D721Med (cell line): ENCODE measurements at places on chromosomes 2 and 18.
A peak's percentile ranks its signal among the peaks of the same experiment; 100 is the strongest.

DNA sequence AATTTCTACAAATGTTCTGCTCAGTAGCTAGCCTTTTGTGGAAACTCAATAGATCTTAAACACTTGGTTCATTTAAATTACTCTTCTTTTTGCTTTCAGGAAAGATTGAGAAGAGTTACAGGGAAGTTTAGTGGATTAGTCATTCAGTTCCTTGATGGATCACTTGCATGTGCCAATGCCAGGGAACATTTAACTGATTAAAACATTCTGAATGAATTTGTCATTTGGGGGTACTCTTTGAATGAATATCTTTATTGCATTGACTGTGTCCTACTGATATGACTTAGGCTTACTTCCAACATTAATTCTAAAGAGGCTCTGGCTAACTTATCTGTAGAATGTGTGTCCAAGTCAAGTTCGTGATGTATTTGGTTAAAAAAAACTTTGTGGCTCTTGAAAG, 199.8 kb downstream of the PLCL1 start:
- DNase-seq: no peak

DNA sequence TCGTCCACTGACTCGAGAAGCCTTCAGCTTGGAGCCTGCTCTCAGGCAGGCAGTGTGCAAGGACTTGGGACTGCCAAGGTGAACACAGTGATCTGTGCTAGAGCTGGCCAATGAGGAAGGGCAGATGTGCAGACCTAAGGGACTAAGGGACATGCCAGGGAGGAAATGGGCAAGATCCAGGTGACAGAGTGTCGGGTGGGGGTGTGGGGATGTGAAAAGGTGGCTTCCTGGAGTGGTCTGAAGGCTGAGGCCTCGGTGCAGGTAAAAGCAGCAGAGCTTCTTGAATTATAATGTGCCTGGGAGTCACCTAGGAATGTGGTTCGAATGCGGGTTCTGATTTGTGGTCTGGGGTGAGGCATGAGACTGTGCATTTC, 42.0 kb downstream of the STEAP3 start:
- DNase-seq: no peak

- DNase-seq: peak; percentile 2
Observed at GRCh38 chr2:27202854-27203253, 9.0 kb upstream of the ATRAID start.

- DNase-seq: no peak
Observed at GRCh38 chr2:86171295-86171694, 24.0 kb downstream of the IMMT start.

DNA sequence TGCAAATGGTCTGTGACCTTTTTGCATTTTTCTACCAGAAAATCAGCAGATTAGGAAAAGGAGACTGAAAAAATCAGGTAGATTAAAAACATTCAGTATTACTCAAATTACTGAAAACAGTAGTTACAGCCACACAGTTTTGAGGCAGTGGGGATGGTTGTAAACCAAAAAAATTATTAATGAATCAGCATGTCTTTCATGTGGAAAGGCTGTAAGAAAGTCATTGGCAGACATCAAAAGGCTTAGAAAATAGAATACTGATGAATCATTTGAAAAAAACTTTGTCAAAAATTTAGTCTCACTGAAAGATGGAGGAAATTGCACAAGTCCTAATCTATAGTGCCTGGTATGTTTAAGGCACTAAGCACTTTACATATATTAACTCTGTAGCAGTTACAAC, 133.9 kb upstream of the GCFC2 start:
- no peak for DNase-seq

DNA sequence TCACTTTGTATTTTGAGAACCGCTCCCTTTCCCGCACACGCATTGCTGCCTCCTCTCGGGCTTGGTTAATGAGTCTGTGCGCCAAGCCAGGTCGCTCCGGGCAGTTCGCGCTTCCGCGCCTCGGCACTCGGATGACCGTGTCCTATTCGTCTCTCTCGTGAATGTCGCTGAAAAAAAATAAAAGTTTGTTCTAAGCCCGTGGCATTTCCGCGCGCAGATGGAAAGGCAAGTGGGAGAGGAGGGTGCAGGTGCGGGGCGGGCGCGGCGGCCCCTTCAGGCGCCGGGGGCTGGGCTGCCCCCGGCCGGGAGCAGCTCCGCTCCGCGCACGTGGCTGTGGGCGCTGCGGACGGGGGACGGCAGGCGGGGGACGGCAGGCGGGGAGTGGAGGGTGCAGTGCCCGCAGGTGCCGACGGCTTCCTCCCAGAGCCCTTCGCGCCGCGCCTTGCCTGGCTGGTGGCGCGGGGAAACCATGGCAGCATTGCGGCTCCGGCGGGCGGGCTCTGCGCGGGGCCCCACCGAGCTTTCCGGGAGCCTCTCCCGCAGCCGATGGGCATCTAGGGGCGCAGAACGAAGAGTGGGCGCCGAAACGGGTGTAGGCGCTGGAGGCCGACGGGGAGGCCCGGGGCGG, 159.6 kb upstream of the SIX2 start:
- DNase-seq: no peak

DNA sequence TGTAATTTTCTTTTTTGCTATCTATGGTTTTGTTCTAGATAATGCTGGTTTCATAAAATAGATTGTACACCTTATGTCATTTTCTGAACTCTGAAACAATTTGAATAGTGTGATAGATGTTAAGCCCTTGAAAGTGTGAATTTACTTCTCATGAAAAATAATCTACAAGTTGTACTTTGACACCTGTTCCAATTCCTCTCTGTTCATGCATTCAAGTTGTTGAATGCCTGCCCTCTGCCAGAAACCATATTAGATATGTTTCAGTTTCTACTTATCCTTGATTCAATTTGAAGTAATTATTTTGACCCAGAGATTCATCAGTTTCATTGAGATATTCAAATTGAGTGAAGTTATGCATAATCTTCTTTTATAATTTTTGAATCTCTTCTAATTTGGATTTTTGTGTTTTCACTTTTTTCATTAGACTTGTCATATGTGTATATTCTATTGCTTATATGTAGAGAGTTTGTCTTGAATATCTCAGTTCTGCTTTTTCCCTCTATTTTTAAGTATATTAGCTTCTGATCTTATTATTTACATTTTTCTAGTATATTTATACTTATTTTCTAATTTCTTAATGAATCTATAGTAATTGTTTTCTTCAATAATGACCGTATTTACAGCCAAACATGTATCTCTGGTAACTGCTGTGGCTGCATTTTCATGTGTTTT, 143.3 kb upstream of the TACR1 start:
- DNase-seq: no peak

DNA sequence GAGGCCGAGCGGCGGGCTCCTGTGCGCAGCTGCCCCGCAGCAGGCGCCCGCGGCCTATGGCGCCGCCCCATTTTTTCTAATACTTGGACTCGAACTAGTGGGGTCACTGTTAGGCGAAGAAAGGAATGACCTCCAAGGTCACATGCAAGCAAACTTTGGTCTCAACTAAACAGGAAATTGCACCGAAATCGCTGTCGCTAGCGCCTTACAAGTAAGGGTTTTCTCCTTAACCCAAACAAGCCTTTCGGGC, 339 bp downstream of the ACAA2 start:
- no peak for DNase-seq

DNA sequence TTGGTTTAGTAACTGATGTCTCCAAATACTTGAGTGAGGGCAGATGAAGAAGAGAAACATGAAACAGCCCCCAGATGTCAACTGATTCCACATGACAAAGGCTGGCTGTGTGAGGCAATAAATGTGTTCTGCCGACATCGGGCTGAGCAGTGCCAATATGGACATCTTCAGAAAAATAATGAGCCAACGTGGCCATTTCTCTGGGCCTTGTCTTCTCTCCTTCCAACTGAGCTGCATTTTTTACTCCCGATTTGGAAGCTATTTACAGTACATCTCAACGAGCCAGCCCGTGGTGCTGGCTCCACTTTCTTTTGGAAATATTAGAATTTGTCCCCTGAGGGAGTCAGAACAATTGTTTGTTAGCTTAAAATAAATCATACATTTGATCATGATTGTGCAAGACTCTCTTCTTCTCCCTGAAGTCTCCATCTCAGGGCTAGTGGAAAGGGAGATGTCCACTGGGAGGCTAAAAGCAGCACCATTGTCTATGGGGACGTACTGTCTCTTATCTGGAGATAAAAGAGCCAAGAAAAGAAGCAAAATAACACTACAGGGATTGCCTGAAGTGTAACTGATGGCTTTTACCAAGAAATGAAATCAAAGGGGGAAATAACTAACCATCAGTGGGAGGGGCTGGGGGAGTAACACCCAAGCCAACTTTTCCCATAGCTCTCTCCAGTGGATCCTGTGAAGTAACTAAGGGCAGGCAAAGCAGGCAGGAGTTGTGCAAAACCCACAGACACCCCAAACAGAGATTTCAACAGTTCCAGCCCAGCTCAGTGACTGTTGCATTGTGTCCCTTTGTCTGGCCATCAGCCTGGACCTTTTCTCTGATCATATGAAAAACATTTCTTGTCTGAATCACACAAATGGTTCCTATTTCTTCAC, 114.8 kb downstream of the RDH14 start:
- no peak for DNase-seq

- DNase-seq: no peak
Observed at GRCh38 chr18:72233106-72233505, 311.0 kb downstream of the CBLN2 start.

DNA sequence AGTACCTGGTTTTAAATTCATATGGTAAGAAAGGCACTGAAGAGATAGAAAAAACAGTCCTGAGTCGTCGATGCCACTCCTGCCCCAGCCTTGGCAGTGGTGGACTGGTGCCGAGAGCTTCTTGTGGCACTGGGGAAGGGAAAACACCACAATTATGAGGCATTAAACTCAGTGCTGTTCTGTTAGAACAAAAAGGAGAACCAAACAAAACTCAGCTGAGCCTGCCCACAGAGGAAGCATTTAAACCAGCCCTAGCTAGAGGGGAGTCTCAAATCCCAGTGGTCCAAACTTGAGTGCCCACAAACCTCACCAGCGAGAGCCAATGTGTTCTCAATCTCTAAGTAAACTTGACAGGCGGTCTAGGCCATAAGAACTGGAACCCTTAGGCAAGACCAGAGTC, 1254.5 kb upstream of the FAM98A start:
- DNase-seq: no peak

- no peak for DNase-seq
Observed at GRCh38 chr2:143296089-143296488, 166.9 kb downstream of the ARHGAP15 start.

- DNase-seq: no peak
Observed at GRCh38 chr18:22613788-22614187, 196.1 kb upstream of the CTAGE1 start.

DNA sequence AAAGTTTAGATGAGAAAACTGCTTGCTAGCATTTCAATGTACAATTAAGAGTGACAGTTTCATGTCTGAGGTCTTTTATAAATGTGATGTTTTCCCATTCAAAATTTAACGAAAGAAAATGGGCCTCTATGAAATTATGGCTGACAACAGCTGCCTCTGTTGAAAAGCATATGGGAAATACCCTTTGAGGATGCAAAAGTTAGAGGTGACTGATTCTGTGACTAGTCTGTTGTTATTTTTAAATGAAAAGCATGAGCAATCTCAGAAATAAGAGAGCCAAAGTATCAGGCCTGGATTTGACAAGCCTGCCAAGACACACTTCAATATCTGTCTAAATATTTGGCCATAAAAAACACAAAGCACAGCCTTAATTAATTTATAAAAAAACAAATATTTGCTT, 580.8 kb downstream of the ERBB4 start:
- DNase-seq: no peak

DNA sequence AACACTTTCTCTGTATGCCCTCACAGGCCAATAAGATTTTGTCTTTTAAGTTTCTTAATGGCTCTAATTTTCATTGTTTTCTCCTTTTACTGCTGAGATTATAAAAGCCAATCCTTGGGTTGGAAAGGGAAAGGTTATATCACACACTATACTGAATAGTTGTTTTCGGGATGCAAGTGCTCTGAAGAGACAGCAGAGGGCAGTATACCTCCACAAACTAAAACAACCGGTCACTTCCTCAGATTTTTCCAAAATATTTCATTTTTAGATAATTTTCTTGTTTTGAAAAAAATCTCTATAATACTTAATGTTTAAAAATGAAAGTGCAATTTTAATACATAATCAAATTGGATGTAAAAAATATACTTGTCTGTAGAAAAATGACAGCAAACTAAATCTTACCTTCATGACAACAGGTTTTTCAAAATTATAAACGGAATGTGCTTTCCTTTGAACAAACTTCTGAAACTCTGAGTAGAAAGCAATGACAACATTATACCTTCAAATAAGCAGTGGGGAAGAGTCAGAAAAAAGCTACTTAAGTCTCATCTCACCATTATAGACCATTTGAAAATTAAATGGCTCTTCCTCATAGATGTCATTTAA, 82.7 kb downstream of the ORC4 start:
- DNase-seq: no peak

- DNase-seq: no peak
Observed at GRCh38 chr18:46152436-46152807, 48.2 kb downstream of the HAUS1 start.

DNA sequence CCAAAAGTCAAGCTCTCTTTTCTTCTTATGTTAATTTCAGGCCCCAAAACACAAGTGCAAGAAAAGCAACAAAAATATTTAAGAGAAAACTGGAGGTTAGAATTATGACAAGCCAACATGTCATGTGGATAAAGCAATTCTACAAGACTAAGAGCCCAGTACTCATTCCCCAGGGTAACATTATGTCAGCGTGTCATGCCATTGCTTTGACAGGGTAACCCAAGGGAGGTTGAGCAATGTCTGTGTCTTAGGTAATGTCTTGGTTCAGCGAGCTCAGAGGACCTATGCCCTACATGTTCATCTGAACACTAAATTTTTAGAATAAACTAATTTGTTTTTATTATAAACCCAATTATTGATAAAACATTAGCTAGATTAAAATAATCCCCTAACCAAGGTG, 173.2 kb upstream of the ZNF804A start:
- no peak for DNase-seq

- DNase-seq: no peak
Observed at GRCh38 chr2:56502616-56503015, 318.8 kb downstream of the CCDC85A start.

GRCh38 chr18:8609659-8610458, 622 bp downstream of the RAB12 start:
- DNase-seq: no peak

GRCh38 chr2:207352978-207353671, 176.6 kb upstream of the CREB1 start:
- no peak for DNase-seq

DNA sequence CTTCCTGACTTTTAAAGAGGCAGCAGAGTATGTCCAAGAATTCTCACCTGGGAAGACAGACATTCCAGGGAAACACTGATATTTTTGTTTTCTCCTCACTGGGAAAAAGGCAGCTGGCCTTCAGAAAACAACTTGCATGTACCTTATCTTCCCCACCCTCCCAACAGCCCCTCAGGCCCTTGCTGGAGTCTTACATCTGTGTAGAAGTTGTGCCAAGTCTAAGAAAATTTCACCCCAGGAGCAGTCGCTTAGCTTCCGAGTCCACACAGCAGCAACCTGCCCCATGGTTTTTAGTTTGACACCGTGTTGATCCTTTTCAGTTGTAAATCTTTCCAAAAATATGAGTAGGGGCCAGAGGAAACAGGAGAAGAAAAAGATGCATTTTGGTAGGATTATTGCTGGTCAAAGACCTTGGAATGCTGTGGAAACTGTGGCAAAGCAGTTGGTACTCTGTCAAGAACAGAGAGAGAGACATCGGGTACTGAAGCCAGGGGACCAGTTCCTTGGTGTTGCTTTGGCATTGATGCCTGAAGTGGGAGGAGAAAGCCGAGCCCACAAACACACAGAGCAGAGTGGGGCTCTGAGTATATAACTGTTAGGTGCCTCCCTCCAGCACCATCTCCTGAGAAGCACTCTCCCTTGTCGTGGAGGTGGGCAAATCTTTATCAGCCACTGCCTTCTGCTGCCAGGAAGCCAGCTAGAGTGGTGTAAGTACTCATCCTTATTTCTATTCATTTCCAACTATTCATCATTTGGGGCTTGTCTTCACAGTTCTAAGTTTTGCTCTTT, at the start of gene SLC14A1:
TSS of gene SLC14A1 (plus strand) at position 615 of the 789 bp plus-strand sequence. CDS start 6,140 bp downstream, outside the sequence.
- no peak for DNase-seq
